ENCODE measurements at places on chromosomes 7 and 10. TPM values are rescaled to one million over a fixed set of nuclear protein-coding genes. Genes with fewer than 3 reads are reported as not detected.

The DOCK4 gene
- 57.8 TPM for polyA plus RNA-seq

The CDK1 gene
- 104 TPM for polyA plus RNA-seq

The SYT15 gene
- polyA plus RNA-seq = 26.5 TPM

The VTI1A gene
- 15.6 TPM for polyA plus RNA-seq

The MALRD1 gene
- 5.5 TPM for polyA plus RNA-seq

The PSTK gene
- 7.3 TPM for polyA plus RNA-seq

The VENTX gene
- 0.26 TPM for polyA plus RNA-seq

The CHAT gene
- polyA plus RNA-seq = not detected

The CYP2C9 gene
- polyA plus RNA-seq = 0.60 TPM
